ENCODE measurements at places on chromosomes 7 and 10.

GRCh38 chr7:158498443-158499081, 89.1 kb downstream of the PTPRN2 start:
- no peak for DNase-seq

DNA sequence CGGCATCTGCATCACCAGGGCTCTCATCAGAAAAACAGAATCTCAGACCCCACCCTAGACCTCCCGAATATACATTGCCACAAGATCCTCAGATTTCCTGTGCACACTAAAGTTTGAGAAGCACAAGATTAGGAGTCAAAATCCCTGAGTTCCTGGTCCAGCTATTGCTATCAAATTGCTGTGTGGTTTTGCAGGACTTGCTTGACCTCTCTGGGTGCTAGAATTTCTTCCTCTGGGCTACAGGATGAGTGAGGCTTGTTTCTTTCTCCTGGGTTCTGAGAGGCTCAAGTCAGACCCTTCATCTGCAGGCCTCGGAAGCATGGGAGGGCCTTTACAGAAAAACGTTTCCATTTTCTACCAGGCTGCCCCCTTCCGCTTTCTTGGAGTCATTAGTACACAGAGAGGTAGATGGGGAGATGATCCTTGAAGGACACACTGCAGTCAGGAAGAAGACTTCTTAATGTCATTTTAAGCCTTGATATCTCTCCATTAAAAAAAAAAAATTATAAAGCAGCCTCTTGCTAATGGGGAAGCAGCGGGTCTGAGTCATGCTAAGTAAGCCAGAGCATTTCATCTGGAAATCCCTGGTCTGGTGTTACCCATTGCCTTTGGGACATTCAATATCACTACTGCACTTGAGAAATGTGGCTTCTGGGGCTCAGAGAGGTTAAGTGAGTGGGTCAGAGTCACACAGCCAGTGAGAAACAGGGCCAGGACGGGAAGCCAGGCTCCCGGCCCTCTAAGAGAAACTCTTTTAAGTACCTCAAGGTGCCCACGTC, 173.5 kb downstream of the KCNMA1 start:
- DNase-seq: no peak

DNA sequence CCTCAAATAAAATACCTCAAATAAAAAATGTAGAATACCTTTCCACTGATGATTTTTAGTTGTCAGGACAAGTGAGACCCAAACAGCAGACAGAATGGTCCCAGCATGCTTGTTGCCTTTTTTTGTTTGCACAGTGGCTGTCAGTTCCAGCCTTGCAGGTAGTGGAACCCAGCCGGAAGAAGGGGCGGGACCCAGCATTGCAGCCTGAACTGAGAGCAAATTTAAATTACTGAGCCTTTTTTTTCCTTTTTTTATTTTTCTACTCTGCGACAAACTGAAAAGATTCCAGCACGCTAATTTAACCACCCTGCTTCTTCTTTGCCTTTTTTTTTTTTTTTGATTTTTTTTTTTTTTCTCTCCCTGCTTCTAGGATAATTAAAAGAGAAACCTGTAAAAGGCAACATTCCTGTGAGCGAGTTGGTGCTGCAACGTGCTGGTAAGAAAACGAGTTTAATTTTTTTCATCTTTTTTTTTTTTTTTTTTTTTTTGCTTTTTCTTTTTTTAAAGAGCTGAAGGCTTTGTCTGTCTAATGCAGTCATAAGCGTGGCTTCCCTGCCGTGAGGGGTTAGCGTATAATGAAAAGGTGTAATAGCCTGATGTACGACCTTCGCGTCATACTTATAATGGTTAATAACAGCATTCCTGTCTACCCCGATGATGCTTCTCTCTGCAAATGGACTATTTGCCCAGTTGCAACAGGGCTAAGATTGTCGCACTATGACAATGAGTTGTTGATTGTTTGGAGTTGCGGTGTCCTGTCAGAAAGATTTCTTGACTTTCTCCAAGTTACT, 555.3 kb upstream of the CELF2 start:
- no peak for DNase-seq

- DNase-seq: no peak
Observed at GRCh38 chr10:17479015-17479615, 24.7 kb upstream of the ST8SIA6 start.

GRCh38 chr7:33639552-33640197, 265.7 kb upstream of the BMPER start:
- no peak for DNase-seq

DNA sequence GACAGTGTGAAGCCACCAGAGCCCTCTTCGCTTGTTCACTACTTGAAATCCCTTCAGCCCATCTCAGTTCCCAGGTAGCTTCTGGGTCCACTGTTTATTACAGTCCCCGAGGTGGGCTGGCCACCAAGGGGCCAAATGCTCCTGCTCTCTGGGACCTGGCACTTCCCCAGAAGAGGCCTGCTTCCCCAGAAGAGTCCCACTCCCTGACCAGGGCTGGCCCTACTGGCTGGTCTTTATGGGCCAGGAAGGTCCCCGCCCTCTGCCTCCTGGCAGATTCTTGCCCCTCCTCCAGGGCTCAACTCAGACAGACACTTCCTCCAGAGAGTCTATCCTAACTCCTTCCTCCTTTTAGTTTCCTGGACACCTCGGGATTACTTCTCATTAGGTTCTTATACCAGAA, 70.7 kb upstream of the LRRC18 start:
- DNase-seq: no peak
